ENCODE measurements at places on chromosomes 7 and 10.
A peak's percentile ranks its signal among the peaks of the same experiment; 100 is the strongest.

DNA sequence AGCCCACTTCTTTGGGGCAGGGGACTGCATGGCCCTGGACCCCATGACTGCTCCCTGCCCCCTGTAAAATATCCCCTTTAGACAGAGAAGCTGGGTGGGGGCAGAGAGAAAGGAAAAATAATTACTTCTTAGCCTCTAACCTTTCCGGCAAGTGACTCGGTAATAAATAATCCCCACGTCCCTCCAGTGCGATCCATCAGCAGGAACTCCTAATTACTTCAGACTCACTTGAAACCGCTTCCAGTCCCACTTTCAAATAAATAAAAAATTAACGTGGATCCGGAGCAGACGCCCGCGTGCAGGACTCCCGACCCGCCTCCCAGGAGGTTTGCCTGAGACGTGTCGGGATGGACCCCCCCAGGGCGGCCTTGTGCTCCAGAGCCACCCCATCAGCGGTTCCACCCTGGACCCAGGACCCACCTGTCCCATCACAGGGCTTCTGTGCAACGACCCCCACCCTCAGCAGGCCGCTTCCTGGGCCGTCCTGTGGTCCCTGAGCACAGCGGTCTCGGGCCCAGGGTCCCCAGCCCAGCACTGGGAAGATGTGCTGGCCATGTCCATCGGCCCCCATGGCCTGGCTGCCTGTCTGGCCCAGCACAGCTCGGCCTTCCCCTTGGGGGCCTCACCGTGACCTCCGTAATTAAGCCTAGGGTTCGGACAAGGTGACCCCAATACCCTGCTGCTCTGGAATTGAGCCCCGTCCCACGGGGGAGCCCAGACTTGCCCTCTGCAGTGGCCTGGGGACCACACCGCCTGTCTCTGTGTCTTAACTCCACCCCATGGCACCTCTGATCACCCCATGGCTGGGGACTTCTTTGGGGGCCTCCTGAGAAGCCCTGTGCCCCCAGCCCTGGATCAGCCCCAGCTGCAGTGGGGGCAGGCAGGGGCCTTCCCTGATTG lies 108.0 kb downstream of the UNCX start:
- no peak for DNase-seq

- DNase-seq = no peak
Measured at GRCh38 chr10:133565441-133566294, at the start of gene SYCE1. TSS of gene SYCE1 (minus strand) at chr10:133565583. CDS start at chr10:133565529, 54 bp downstream.

DNA sequence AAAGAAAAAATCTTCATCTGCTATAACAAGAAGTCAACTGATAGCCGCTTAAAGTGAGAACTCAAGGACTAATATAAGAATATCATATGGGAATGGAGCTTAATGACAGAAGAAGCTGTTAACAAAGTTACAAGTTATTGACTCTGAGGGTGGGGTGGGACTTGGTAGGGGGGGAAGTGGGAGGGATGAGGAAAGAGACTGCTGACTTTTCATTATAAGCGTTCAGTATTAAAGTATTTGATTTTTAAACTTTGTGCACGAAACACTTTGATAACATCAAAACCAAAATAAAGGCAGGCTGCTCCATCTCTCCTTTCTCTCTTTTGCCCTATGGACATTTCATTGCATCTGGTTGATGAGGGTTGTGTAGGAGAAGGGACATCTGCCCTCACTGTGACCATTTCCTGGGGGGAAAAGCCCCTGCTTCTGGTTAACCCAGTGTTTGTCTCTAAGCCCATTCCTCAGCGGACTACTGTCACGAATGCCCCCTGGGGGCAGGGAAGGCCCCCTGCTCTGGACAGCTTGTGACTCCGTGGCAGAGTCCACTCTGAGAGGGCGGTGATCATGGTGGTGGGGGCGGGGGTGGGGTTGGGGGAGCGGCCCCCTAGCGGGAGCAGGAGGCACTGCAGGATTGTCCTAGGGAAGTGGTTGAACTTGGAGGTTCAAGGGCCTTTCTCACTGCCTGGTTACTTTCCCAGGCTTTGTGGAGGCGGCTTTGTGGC lies 17.4 kb downstream of the SLC13A4 start:
- DNase-seq = peak; percentile 7

DNA sequence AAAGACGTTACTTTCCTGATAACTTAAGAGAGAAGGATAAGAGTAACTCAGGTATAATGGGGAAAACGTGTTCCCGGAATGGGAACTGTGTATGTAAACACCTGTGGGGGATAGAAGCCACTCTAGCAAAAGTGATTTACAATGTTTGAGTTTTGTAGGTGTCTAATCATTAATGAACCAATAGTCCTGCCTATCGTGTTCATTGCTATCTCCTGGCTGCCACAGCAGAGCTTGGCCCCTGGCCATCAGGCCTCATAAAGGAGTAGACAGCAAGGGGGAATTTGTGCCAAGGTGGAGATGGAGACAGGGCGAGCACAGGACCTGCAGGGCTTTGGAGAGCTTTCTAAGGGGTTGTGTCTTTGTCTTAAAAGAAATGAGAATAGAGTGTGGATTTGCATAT lies 102.1 kb downstream of the GAD2 start:
- no peak for DNase-seq

DNA sequence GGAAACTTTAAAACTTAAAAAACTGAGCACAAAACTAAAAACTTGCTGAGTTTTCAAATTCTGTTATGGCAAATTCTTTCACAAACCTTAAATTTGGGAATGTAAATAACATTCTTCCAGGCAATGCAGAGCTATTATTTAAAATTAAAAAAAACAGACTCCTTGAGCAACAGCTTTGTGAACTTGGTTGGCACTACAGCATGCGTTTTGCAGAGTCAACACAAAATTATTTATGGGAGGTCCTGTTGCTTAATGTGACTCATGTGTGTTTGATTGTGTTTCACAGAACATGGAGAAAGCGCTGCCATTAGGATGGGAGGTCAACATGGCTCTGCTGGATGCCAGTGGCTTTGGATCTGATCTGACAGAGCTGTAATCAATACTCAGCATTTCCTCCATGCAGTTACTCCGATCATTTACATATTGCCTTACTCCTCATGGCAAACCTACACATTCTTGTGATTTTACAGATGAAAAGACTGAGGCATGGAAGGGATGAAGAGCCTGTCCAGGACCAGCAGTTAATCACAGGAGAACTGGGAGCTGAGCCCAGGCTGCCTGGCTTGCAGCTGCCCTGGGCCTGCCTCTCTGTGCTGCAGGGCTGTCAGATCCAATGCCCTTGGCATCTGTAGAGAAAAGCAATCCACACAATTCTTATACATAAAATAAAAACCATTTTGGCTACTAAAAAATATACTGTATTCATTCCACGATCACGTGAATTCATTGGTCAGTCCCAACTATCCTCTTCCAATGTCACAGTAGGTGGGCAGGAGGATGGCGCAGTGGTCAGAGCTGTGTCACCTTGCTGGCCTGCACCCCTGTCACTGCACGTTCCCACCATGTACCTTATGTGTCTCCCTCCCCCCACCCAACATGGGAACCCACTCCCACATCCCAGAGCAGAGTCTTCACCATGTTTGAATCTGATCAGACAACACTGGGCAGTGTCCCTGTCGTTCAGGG lies 200.9 kb downstream of the CXCL12 start:
- no peak for DNase-seq

GRCh38 chr7:19362099-19362498 lies 216.9 kb upstream of the FERD3L start:
- DNase-seq = no peak

DNA sequence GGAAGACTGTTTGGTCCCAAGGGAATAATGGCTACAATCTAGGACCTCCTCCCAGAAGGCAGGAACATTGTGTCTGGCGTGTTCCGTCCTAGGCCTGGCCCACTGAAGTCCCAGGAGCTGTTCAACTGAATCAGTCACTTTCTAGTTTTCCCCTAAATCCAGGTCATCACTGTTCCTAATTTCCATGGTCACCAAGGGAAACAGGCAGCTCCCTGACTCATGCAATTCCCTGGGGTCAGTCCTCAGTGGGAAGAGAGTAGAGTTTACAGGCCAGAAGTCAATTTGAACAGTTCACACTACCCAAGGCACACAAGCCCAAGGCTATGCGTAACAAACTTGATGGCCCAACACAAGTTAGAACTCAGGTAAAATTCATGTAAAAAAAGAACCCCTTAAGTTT lies 44.0 kb downstream of the CREB3L2 start:
- no peak for DNase-seq

GRCh38 chr10:123663522-123663921 lies 2.6 kb upstream of the GPR26 start:
- DNase-seq = no peak

GRCh38 chr10:133281084-133281483 lies 4.4 kb upstream of the ADAM8 start:
- DNase-seq = no peak

GRCh38 chr10:71756311-71757191 lies 16.8 kb downstream of the VSIR start:
- no peak for DNase-seq

- DNase-seq = no peak
Measured at GRCh38 chr7:50954716-50955115, 172.0 kb upstream of the GRB10 start.

GRCh38 chr7:45007571-45008328 lies 7.7 kb downstream of the CCM2 start:
- no peak for DNase-seq

- DNase-seq = peak; percentile 45
Measured at GRCh38 chr10:102247734-102248133, 2.4 kb downstream of the GBF1 start.

- DNase-seq = no peak
Measured at GRCh38 chr7:133568544-133568943, 315.7 kb downstream of the EXOC4 start.

DNA sequence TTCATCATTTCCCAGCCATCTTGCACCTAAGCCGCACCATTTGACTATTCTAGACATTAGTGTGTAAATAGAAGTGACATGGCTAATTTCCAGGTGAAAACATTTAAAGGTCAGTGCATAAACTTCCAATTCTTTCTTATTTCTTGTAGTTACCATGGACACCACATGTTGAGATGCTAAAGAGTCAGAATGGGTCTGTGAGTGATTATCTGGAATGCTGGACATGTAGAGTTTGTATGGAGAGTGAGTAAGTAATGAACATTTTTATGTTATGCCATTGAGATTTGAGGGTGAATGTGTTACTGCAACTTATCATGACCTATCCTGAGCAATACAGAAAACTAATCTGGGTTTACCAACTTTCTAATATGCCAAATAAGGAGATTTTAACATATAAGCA lies 60.4 kb downstream of the MEOX2 start:
- no peak for DNase-seq

DNA sequence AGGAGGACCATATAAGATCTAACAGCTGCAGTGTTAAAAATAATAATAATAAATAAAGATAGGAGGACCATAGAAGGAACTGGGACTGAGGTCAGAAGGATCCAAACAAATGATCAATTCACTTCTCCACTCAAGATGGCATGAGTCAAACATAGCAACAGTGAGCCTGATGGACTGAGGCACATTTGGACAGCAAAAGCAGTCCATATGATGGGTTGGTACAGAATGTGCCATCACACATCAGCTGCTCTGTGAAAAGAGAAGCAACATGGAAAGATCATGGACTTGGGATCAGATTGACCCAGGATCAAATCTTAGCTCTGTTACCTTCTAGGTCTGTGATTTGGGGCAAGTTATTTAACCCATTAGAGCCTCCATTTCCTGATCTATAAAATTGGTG lies 188.9 kb upstream of the KMT2E start:
- DNase-seq = no peak

- DNase-seq = no peak
Measured at GRCh38 chr7:16626388-16626787, 19.2 kb downstream of the ANKMY2 start.

GRCh38 chr10:4781955-4782354 lies 44.1 kb upstream of the AKR1E2 start:
- DNase-seq = no peak

GRCh38 chr7:128833946-128834325 lies 3.7 kb downstream of the FLNC start:
- DNase-seq = no peak

DNA sequence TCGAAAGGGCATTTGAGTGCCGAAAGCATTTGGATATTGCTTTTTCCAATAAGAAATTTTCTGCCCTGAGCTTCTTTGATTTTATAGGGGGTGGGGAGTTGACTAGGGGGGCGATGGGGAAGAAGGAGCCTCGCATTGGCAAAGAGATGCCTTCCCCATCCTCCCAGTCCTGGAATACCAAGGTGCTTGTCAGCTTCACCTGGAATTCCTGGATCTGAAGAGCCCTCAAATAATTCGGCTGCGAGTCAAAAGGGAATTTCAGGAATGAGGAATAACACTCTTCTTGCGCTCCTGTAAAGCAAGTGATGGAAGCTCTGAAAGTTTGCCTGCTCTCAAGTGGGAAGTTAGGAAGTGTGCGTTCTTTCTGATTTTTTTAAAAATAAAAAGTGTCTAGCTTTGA lies 7.3 kb downstream of the NXPH1 start:
- no peak for DNase-seq

DNA sequence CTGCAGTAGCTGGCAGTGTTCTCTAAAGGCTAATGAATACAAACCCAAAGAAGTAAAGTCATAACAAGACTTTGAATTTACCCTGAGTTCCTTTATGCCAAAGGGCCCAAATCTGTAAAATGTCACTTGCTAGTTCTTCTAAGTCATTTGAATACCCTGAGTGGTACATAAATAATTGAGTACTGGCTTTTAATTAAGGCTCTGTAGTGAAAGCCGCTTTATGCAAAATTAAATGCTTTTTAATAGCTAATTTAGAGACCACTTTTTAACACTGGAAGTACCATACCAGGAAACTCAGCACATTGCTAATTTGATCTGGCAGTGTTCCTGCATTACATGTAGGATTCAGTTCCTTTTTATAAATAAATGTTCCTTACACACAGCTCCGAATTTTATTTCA lies 24.0 kb upstream of the TSPAN13 start:
- DNase-seq = no peak

DNA sequence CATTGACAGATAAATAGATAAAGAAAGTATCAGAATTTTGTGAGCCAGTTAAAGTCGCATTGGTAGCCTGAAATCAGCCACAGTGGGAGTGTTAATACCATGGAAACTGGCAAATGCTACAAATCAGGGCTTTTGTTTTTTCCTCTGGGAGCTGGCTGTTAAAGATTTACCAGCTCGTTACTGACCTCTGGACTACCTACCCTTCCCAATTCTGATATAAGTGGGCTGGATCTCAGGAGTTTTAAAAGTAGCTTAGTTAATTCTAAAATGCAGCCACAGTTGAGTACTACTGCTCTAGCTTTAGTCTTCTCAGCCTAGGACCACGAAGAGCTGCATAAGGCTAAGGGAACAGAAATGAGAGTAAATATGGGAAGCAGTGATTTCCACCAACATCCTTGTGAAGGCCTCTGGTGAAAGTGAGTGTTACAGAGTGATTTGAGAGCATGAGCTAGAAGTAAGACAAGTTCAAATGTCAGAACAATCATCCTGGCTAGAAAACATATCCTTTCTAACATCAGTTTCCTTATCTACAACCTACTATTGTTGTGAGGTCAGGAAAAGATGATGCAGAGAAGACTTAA lies 53.2 kb downstream of the A1CF start:
- DNase-seq = no peak

GRCh38 chr7:16668049-16668858 lies 22.3 kb downstream of the BZW2 start:
- peak; percentile 75 for DNase-seq

DNA sequence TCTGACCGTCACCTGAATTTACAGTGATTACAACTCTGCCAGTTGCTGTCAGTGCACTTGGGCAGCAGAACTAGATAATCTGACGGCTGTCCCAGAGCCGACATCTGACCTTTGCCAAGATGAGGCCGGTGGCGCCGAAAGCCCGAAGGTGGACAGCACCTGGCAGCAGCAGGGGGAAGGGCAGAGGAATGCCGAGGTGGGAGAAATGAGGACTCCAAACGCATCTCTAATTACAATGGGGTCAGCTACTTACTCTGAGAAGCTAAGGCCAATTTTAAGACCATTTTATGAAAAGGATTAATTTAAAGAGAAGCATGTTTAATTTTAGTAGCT lies 33.8 kb downstream of the TRIM8 start:
- no peak for DNase-seq

- peak; percentile 46 for DNase-seq
Measured at GRCh38 chr10:32377458-32378259, 30.7 kb upstream of the EPC1 start.
